ENCODE measurements at places on chromosomes 1 and 21.

DNA sequence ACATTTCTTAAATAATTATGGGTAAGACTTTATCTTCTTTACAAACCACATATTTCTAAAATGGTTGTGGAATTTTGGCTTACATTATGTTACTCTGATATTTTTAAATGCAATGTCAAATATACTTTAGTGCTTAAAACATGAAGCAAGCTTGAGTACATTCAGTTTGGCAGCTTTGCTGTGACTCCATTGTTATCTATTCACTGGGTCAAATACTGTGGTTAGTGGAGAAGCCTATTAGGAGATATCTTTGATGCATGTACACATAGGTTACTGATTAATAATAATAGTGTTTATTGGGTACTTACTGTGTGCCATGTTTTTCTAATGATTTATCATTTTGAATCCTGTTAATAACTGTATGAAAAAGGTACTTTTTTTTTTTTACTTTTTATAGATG lies 520.4 kb upstream of the B3GALT2 start:
- no peak for DNase-seq

DNA sequence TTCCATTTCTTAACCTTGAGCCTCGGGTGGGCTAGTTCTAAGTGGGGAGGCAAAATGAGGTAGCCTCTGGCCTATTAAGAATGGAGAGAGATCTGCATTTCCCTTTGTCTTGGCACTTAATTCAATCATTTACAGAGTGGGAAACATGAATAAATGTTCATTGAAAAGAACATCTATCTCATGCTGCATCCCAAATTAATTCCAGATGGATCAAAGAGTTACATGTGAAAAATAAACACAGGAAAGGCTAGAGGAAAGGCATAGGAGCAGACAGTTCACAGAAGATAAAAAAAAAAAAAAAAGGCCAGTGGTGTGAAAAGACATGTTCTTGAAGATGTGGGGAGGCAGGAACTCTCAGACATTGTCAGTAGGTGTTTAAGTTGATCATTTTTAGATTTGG lies 35.7 kb upstream of the EPS8L3 start:
- no peak for DNase-seq

DNA sequence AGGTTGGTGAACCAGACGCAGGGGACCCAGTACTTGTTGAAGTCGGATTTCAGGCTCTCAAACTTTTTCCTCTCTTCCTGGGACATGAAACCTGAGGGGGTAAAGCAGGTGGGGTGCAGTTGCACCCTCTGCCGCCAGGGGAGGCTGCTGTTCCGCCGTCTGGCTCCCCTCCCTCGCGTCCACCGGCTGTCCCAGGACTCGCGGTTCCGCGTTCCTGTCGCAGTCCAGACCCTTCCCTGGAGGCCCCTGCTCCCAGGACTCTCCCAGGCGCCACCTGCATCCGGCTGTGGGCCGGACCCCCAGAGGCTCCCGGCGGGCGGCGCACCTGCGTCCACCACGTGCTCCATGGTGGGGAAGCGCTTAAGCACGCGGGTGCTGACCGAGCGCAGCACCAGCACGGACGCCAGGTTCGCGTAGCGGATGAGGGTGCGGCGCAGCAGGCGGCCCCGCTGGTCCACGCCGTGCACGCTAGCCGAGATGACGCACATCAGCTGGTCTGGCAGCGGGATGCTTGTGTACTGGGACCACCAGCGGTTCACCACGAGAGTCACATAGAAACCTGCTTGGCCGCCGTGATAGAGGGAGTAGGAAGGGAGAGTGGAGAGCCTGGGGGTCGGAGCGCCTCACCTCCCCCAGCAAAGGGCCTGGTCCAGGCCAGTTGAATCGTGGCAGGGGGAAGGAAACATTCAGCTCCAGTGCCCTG lies 1.7 kb downstream of the BEST4 start:
- DNase-seq: peak; percentile 91

GRCh38 chr1:231972111-231972445 lies 345.5 kb downstream of the DISC1 start:
- DNase-seq: peak; percentile 8

DNA sequence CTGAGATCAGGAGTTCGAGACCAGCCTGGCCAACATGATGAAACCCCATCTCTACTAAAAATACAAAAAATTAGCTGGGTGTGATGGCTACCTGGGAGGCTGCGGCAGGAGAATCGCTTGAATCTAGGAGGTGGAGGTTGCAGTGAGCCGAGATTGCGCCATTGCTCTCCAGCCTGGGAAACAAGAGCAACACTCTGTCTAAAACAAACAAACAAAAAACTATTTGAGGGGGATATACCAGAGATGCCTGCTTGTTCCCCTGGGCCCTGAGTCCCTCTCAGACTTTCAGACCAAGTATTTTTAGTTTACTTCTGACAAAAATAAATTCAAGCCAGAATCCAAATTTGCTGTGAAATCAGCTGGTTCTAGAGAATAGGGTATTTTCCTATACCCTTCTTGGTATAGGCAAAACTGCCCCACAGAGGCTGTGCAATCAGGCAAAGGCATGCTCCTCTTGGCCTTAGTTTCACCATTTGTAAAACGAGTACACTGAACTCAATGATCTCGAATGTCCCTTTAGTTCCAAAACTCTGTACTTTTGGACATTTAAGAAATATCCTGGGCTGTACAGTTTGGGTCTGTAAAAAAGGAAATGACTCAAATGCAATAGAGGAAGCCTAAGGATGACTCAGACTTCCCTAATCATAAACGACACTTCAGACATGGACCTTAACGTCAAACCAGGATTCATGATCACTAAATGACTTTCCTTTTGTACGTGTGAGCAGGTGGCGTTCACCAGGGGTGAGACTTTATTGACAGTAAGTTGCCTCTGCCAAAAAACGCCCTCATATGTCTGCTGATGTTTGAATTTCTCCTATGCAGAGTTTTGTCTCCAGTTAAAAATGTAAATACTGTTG lies 16.1 kb downstream of the ENSA start:
- peak; percentile 32 for DNase-seq

DNA sequence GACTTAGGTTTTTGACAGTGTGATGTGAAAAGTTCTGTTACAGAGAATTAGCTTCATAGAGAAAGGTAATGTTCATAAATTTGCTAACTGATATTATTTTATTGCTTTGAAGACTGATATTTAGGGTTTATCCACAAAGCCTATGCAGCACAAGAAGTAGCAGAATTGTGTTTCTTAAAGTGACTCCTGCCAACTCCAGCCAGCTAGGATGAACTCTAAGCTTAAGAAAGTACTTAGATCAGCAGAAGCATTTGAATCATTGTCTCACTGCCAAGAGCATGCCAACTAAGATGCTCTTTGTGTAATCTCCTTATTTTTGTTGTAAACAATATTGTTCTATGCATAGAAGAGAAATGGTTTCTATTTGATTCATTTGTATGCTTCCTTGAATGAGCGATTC lies 589.4 kb upstream of the ADGRL4 start:
- DNase-seq: no peak

- no peak for DNase-seq
Measured at GRCh38 chr1:116881879-116882520, 27.7 kb upstream of the PTGFRN start.

- DNase-seq: no peak
Measured at GRCh38 chr1:64242895-64243756, 39.7 kb downstream of the UBE2U start.

DNA sequence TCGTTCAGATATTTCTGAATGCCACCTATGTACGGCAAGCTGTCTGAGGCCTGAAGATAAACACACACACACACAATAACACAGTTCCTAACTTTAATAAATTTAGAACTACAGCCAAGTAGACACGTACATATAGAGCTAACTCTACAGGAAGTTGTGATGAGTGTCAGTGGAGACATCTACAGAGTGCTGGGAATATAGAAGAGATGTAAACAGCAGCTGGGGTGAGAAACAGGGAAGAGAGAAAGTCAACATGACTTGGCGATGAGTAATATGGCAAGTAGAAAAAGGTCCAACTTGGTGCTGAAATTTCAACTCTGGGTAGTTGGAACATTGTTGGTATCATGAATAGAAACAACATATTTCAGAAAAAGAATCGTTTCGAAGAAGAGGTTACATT lies 206.5 kb downstream of the ZP4 start:
- DNase-seq: no peak

DNA sequence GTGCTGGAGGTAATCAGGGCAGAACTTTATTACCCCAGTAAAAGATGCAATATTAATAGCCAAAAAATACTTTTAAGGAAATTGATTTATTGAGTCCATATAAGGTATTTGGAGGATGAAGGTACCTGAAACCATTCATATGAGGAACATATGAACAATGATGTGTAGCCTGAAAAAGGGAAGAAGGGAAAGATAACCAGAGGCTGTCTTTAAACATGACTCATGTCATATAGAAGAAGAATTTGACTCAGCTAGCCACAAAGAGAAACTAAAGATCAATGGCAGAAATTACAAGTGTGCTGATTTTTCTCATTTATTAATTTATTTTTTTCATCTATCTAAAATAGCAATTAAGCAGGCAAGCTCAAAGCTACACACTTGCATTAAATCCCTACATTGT lies 136.2 kb upstream of the DUSP10 start:
- DNase-seq: no peak

DNA sequence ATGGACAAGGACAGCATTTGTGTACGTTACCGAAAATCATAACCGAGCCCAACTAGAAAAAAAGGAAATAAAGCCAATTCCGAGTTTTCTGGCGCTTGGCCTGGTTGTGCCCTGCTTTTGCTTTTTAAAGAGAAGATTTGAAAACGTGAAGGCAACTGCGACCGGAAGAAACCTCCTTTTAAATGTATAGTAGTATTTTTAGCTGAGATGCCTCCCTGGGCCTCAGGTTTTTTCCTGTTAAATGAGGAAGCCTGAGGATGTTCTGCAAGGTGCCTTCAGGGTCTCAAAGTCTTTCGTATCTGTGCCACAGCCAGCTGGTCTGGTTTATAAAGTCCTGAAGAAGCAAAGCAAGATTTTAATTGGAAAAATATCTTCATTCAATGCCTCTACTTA lies 371 bp upstream of the ODF2L start:
- no peak for DNase-seq

DNA sequence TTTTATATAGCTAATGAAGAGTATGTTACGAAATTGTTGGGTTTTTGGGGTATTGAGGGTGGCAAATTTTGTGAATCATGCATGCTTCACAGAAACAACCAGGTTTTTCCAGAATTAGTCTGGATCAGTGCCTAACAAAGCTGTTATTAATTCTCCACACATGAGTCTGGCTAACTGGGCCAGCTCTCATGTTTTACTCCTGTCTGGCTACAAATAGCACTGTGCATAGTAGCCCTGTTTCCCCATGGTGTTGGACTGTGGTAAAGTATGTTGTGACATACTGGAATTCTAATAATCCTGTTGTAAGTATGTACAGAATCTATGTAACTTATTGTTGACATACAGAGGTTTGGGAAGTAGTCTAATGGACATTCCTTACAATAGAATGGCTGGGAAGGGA lies 35.8 kb downstream of the S100B start:
- DNase-seq: no peak

GRCh38 chr1:108595507-108595906 lies 35.6 kb downstream of the EEIG2 start:
- peak; percentile 94 for DNase-seq

DNA sequence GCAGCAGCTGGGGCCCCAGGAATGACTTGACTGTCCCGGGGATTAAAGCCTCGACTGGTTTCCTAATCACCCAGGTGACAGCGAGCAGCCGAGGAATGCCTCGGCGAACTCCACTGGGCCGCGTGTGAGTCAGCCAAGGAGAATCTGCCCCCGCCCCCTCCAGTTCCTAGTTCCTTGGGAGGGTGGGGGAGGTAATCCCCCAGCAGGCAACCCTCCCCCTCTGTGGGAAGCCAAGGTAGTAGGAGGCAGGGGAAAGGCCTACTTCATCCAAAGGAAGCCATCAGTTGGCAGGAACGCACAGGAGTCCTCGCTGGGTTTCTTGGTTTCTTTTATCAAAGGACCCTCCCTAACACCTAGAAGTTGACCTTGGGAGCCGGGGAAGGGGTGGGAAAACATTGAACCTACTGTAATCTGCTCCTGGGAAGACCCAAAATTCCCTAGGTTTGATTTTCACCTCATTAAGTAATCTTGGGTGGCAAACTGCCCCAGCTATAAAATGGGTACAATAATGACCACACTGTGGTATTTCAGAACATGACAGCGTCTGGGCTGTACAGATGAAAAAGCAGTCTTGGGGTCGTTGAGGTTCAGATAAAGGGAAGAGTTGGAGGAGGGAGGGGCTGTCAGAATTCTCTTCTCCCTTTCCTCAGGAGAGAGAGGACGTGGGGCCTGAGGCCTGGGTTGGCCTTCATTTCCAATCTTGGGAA lies 1.4 kb downstream of the TENT5B start:
- DNase-seq: peak; percentile 83

- DNase-seq: no peak
Measured at GRCh38 chr1:167065471-167065870, 24.7 kb downstream of the GPA33 start.

DNA sequence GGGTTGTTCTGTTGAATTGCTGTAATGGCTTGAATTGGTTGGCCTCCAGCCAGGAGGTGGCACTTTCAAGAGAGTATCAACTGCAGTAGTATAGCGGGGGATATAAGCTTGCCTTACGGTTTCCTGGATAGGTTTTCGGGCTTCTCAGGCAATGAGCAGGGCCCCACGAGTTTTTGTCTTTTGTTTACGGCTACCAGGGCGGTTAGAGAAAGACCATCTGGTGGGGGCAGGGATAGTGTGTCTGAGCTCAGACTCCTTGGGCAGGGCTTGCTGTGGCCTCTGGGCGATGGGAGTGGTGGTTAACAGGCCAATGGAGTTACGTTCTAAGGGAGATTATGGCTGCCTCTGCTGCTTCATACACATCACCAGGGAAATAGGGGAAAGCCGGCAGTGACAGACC lies 62.8 kb downstream of the DTL start:
- no peak for DNase-seq

DNA sequence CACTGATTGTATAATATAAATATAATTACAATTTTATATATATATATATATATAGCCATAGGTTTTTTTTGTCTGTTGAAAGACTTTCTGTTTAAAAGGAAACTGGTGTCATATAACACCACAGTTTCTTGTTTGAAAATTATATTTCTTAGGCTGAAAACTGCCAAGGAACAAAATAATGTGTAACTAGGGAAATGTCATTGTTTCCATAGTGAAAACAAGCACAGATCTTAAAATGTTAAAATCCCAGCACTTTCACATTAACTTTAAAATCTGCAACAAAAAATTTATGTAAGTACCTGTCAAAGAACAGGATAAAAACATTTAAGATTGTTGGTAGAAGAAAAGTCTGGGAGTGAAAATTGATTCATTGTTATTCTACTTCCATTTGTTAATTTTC lies 104.2 kb downstream of the ATP6V1G3 start:
- DNase-seq: no peak

GRCh38 chr1:51924455-51924854 lies 45.9 kb upstream of the NRDC start:
- DNase-seq: no peak

All from kidney (tissue), 22 donors.